ENCODE measurements at places on chromosomes 4 and X. TPM values are rescaled to one million over a fixed set of nuclear protein-coding genes. Genes with fewer than 3 reads are reported as not detected.

Gene SPANXB1
- not detected for total RNA-seq

Gene CXCL10
- 0.13 TPM for total RNA-seq

Gene CT45A3
- not detected for total RNA-seq

Gene SLC6A14
- total RNA-seq = 31.3 TPM

Gene BMX
- total RNA-seq = not detected

Gene ZNF280C
- 0.90 TPM for total RNA-seq

Gene GAGE12F
- not detected for total RNA-seq

Gene PPP1R3F
- 2.9 TPM for total RNA-seq

Gene UBE2K
- 19.0 TPM for total RNA-seq

Gene PPP2R2C
- 3.1 TPM for total RNA-seq

Gene HSD17B13
- total RNA-seq = not detected

Gene CLDN22
- total RNA-seq = not detected

Gene SASH3
- not detected for total RNA-seq

Gene ADGRL3
- under 0.01 TPM for total RNA-seq

Gene ZCCHC12
- total RNA-seq = not detected

Gene BTK
- not detected for total RNA-seq
